ENCODE measurements at places on chromosomes 6 and 20.

GRCh38 chr6:165244524-165245247 lies 64.7 kb downstream of the C6orf118 start:
- DNase-seq, result no peak

- DNase-seq, result no peak
These were observed 160.4 kb downstream of the CD83 start for GRCh38 chr6:14278006-14278405.

DNA sequence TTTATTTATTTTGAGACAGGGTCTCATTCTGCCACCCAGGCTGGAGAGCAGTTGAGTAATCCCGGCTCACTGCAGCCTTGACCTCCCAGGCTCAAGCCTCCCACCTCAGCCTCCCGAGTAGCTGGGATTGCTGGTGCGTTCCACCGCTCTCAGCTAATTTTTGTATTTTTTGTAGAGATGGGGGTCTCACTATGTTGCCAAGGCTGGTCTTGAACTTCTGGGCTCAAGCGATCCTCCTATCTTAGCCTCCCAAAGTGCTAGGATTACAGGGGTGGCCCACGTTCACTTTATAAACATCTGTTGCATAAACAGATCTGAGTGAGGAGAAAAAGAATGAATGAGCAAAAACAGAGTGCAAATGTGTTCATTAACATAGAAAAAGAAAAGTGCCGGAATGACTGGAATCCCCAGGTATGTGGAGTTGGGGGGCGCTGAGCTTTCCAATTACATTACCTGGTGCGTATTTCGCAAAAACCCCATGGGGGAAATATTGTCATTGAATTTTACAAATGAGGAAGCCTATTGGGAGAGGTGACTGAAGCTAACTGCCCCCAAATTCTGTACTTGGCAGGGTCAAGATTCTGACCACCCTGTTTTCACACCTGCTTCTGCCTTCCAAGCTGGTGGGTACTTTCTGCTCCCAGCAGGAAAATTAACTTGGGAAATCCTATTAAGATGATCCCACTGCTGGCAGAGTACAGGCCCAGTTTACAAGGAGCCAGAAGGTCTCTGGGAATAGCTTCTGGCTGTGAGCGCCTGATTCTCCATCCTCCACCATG lies 207.7 kb upstream of the JARID2 start:
- no peak for DNase-seq

- no peak for DNase-seq
These were observed 37.2 kb downstream of the CST9L start for GRCh38 chr20:23530937-23531567.

DNA sequence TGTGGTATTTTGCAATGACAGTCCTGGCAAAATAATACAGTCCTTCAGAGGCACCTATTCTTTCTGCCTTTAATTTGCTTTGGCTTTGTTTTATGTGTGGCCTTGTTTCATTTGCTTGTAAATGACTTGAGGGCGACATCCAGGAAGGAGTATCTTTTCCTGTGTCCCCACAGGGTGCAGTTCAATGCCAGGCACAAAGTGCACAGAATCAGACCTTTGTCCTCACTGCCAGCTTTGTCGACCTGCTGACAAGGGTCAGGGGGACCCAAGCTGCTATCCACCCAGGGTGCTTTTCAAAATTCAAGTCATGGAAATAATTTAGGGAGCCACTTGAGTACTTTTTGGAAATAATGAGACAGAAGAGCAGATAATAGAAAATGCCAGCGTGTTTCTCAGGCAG lies 37.0 kb upstream of the CDKN1A start:
- no peak for DNase-seq

DNA sequence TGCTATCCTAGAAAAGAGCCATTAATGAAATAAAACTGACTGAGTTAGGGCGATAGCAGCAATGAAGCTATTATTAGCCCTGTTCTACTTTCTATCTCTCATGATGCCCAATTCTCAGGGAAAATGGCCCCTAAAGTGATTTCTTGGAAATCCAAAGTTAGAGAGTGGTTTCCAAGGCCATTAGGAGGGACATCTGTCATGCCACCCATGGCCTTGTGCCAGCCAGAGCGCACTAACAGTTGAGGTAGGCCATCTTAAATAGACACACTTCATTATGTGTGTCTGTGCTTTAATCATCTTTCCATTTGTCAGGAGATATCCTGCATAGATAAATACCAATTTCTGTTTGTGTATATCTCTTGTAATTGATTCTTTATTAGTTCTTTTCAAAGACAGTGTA lies 261.6 kb downstream of the NRN1 start:
- DNase-seq, result no peak

GRCh38 chr6:157036245-157036711 lies 259.1 kb downstream of the ARID1B start:
- no peak for DNase-seq

DNA sequence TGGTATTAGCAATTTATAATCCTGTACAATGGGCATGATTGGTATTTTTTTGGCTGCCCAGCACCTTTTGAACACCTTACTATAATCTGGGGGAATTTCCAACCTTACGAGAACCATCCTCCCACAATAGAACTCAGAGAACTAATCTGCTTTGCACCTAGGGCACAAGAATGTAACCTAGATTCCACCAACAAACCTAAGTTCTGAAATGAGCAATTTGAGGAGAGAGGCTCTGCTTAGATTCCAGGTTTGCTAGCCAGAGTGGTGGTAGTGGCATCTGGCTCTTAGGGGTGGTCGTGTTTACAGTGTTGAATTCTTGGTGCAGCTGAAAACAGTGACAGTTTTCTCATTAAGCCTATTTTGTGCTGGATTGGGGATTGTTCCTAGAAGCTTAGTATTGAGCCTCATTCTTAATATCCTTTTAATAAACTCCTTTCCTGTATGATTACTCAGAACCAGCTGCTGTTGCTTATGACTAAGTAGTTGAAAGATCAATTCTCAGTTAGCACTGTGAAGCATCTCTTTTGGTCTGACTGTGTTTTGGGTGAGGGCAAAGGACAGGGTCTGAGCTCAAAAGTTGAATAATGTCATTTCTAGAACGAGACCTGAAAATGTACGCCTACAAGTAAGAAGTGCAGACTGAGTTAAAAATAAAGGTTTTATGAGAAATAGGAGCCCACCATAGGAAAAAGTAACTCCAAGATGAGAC lies 385.6 kb downstream of the CDKAL1 start:
- no peak for DNase-seq

DNA sequence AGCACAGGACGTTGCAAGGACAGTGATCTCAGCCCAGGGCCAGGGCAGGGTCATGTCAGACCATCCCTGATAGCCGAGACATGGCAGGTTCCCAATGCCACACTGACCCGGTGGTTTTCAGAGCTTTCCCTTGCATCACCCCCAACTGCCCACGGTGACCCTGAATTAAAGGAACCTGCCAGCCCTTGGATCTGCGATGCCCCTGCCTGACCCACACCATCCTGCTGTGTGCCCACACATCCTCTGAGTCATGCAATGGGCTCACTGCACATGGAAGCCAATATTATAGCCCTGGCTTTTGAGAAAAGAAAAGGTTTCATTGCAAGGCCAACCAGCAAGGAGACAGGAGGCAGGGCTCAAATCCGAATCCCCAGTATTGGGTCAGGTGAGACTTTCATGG lies 132.6 kb upstream of the CST7 start:
- no peak for DNase-seq

- DNase-seq, result no peak
These were observed 7.8 kb downstream of the SGK1 start for GRCh38 chr6:134309983-134310605.

DNA sequence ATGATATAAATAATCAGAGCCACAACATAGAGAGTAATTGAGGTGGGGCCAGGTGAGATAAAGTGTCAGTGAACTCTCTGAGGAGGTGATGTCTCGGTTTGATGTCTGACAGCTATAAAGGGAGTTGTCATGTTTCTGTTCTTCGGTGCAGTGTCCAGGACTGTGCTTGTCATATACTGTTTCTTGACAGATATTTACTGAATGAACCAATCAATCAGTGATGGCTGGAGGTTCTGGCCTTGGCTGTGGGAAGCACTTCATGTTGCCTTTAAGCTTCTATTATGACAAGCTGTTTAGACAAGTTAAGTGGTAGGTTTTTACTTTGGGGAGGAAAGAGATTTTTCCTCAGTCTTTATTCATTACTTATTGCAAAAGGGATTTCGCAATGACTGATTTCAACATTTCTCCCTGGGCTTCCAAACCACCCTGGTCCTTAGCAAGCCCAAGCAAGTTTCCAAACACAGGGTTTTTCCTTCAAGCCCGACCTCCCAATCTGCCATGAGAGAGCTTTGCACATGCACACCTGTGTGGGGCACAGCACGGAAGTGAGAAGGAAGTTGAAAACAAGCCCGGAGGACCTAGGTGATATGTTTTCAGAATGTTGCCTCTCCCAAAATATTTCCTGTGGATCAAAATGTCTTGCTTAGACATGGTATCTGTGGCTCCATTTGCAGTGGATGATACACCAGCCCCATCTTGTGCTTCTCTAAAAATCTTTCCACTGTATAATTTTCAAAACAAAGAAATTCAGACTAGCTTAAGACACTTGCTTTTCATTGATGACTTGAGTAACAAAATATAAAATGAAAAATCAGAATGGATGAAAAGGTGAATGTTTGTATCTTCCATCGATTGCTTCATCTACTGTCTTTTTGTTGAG lies 567.3 kb upstream of the BTBD3 start:
- no peak for DNase-seq

DNA sequence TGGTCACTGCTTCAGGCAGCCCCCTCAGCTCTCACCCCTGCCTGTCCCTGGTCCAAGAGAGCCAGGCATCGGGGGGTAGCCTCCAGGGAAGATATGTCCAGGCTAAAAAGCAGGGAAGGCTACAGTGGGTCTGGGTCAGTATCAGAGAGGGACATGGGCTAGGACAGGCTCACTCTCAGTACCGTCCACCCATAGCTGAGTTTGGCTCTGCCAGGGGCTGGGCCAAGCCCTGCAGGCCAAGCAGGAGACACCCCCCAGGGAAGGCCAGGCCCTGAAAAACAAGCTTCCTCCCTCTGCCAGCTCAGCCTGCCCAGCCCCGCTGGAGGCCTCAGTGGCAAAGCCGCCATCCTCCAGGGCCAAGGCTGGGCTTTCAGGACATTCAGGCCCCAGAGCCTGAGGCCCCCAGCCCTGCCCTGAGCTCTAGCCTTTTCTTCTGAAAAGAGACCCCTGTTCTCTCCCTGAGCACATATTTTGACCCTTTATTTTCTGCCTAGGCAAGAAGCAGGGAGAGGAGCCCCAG lies 28.6 kb upstream of the TGM2 start:
- DNase-seq, result no peak

DNA sequence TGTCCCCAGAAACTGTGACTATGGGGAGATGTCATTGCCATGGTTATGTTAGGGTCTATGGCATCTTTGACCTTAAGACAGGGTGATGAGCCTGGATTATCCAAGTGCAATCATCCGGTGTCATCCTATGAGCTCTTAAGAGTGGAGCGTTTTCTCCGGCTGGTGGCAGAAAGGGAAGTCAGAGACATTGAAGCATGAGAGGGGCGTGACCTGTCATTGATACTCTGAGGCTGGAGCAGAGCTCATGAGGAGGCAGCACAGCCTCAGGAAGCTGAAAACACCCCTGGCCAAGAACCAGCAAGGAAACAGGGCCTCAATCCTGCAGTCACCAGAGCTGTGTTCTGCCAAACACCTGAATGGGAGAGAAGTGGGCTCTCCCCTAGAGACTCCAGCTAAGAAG lies 59.6 kb downstream of the ANKRD60 start:
- no peak for DNase-seq

- DNase-seq, result no peak
These were observed 15.4 kb downstream of the POPDC3 start for GRCh38 chr6:105164418-105164817.

DNA sequence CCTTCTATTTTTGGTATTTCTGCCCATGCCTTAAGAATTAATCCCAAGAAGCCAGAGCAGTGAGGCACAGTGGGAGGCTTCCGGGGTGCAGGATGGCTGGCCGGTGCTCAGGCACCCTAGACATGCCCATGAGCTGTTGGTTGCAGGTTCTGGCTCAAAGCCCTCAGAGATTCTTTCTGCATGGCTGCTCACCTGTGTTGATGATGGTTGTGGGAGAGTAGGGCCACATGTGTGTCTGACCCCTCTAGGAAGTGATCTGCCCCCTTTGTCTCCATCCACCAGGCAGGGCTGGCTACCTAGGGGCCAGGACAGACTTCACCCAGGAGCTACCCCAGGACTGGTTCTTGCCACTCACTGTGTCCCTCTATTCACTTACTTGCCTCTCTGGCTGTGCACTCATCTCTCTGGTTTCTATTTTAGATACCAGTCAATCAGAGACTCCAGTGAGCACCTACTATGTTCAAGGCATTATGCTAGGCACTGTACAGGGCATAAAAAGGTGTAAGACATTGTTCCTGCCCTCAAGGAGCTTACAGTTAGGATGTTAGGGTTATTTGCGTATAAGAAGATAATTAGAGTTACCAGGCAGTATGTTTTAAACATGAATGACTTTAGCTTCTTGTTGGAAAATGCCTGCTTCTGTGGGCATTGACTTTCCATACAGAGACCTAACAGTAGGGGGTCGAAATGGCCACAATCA lies 16.8 kb downstream of the CD83 start:
- DNase-seq, result peak; percentile 71

GRCh38 chr6:170088582-170088955 lies 202.3 kb downstream of the DLL1 start:
- no peak for DNase-seq

DNA sequence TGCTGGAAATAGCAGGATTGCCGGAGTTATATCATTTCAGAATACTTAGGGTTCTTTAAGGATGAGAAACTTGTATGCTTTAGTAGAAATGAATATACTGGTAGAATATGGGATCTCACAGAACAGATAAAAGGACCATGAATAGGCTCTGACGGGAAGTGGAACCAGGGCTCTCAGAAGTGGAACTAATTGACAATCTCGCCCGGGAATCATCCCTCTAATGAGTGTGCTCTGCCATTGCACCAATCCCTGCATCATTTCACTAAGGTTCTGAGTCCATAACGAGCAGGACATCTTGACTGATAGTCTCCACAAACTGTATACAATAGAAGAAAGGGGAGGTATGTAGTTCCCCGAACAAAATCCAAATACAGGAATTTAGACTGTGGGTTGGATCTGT lies 150.1 kb downstream of the COL9A1 start:
- DNase-seq, result no peak

- DNase-seq, result no peak
These were observed 133.8 kb downstream of the GMPR start for GRCh38 chr6:16372029-16372776.

GRCh38 chr6:20112241-20112640 lies 100.0 kb downstream of the MBOAT1 start:
- DNase-seq, result no peak

GRCh38 chr6:166270706-166271375 lies 37.4 kb downstream of the PRR18 start:
- DNase-seq, result no peak

- no peak for DNase-seq
These were observed 42.4 kb downstream of the PKHD1 start for GRCh38 chr6:52045033-52045432.

DNA sequence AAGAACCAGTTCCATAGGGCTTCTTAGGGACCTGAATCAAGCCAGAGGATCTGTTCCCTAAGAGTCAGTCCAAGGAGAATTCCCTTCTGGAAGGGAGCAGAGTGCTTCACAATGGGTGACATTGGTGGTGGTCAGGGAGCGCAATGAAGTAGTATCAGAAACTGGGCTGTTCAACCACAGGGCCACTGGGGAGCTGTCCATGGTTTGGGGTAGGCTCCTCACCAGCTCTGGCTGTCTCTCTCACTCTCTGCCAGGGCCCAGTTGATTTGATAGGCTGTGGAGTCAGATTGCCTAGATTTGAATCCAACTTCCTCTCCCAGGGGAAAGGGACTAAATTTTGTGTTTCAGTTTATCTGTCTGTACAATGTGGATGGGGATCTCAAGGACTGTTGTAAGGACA lies 36.7 kb upstream of the CHD6 start:
- no peak for DNase-seq
